Stimulated activated CD8-positive, alpha-beta memory T cell treated with anti-CD3 and anti-CD28 coated beads, Interleukin-2, amount 100 ng/mL, for 1 hour (primary cell): ENCODE measurements at places on chromosomes 4 and X.

DNA sequence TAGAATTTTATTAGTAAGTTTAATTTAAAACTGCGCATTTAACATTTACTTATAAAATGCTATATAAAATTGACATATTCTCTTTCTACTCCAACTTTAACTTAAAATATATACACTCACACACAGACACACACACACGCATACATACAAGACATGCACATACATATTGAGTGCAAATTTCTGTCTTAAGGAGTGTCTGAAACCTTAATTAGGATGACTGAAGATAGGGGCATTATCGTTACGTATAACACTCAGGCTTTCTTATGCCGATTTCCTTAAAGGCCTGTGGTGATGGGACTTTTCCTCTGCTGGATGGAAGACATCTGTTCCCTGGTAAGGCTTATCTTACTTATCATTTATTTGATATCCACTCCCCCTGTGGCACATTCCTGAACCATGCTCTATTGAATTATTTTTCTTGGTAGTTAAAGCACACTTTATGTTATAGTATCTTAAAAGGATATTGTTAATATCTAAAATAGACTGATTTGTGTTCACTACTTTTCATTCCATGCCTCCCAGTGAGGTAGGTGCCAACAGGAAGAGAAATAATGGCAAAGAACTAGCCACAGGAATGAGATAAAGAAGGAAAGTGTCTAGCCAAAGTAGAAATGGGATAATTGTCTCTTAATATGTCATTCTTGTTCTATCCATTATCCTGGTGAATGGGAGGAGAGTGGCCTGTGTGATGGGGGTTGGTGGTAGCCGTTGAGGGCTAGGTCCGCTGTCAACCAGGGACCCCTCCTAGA lies 92.9 kb upstream of the GPRIN3 start:
- DNase-seq = no peak

- no peak for DNase-seq
Observed at GRCh38 chr4:184100297-184100885, 117.3 kb downstream of the ENPP6 start.

DNA sequence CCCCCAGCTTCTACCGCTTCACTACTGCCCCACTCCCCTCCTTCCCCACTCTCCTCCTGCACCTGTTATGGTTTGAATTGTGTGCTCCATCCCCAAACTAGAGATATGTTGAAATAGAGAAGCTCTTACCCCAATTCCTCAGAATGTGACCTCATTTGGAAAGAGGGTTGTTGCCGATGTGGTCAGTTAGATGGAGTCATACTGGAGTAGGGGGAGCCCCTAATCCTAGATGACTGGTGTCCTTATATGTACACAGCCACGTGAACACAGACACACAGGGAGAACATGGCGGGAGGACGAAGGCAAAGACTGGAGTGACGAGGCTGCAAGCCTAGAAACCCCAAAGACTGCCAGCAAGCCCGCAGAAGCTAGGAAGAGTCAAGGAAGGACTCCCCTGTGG lies 84.3 kb downstream of the FHDC1 start:
- no peak for DNase-seq

DNA sequence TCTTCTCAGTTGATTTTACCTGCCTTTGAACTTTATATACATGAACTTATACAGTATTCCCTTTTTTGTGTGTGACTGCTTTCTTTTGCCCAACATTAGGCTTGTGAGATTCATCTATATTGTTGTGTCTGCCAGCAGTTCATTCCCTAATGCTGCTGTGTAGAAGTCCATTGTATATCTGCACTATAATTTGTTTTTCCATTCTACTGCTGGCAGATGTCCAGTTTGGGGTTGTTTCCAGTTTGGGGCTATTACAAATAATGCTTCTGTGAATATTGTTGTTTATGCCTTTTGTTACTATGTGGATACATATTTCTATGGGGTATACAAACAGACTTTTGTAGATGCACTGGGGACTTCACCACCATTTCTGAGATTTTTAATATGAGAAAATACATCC lies 268.4 kb downstream of the DCTD start:
- no peak for DNase-seq

GRCh38 chr4:47830265-47831025 lies 7.4 kb downstream of the CORIN start:
- no peak for DNase-seq

GRCh38 chrX:154439841-154440240 lies 2.9 kb downstream of the GDI1 start:
- DNase-seq = no peak

- no peak for DNase-seq
Observed at GRCh38 chr4:83125738-83126141, 11.2 kb upstream of the PLAC8 start.

- DNase-seq = no peak
Observed at GRCh38 chr4:64192731-64193412, 216.4 kb downstream of the TECRL start.

DNA sequence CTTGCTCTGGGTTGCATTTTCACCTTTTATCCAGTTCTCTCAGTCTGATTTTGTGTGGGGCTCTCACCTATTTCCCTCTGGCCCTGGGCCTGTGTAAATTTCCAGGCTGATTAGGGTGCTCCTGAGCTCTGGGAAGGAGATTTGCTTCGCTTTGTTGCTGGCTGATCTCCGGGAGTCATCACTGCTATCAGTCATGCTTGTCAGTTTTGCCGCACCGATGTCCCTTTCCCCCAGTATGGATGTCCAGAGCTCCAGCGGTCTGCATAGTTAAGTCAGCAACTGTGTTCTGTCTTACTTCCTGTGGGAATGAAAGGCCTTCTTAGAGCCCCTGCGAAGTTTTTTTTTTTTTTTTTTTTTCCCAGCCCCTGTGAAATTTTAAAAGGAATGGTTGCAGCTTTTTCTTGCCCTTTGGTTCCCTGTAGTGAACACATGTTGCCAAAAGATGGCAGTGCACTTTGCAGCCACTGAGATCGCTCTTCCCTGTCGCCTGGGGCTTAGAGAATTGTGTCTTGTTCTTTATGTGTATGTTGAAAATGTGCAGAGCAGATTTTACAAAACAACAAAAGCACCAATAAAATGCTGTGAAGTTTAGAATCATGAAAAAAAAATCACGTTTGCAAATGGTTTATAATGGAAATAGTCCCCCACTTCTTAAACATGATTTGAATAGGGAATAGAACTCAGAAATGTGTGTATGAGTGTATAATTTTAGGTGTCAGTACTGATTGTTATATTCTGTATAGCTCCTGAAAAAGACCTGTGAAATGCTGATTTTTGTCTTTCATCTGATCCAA lies 109.1 kb upstream of the SLC4A4 start:
- no peak for DNase-seq

DNA sequence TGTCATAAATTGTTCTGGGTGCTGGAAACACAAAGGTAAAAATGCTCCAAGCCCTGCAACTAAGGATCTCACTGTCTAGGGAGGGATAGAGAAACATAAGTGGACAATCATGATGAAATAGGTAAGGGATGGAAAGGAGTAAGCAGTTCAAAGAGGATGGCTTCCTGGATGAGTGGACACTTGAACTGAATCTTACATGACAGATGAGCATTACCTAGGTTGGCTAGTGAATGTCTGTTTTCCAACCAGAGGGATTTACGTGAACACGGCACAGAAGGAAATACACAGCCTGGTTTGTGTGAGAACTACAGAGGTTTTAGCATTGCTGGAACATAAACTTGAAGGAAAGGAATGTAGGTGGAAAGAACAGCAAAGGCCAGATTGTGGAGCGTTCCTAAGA lies 150.2 kb upstream of the GALNT7 start:
- no peak for DNase-seq

DNA sequence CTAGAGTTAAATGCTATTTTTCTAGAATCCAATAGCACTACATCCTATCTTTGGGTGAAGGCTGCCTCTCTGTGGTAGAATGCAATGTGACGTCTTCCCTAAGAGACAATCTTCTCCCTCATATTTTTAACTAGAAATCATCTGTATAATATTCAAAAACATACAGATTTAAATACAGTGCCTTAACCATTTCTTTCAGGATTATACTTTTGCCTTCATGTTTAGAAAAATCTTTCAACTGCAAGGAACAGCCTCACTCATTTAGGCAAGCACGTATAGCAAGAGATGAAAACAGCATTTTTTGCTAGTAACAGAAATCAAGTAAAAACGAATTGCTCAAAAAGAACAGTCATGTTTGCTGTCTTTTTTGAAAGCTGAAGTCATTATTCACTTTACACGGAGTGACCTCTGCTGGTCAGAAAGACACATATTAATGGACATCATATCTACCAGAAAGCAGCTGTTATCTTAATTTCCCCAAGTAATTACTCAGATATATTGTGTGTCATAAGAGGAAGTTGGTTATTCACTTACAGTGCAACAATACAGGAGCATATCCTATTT lies 422.3 kb downstream of the STPG2 start:
- DNase-seq = no peak

DNA sequence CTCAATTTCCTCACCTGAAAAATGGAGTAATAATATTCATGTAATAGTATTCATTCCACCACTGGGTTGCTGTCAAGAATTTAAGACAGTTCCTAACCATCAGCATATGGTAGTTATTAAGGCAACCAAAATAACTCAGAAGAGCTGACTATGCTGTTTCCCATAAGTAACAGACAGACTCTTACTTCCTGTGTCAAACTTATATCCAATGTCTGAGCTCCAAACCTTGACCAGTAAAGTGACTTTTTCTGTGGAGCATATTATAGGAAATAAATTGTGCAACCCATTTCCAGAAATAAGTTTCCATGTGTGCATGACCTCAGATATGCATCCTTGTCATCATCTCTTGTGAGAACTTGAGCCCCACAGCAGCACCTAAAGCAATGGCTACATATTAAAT lies 78.8 kb downstream of the HADH start:
- DNase-seq = no peak

DNA sequence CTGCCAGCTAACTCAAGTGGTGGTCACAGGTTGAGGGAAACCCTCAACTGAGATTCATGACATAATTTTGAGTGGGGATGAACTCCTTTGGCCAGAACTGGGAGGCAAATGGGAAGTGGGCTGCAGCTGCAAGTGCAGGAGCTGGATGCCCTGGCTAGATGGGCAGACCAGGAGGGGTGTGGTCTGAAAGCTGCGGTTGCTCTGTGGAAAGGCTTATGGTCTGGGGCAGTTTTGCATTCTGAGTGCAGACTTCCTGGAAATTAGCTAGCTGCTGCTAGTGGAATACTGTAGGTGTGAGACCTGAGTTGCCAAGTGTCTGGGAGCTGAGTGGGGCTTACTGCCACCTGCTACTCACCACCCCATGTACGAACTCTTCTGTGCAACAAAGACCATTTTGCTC lies 52.1 kb upstream of the NAP1L2 start:
- no peak for DNase-seq

DNA sequence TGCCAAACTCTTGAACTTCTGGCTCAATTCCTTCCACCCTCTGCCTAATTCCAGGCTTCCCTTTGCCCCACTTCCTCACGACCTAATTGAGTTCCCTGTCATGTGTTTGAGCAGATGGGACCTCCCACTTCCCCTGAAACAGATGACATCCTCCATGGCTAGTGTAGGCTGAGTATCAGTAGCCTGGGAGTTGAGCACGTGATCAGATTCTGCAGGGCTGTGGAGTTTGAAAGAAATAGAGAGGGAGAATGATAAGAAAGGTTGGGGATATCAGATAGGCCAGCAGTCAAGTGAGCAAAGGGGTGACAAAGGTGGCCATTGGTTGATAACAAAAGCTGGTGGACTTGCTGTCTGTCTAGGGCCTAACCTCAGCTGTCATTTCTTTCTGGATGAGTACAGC lies 18.8 kb upstream of the NWD2 start:
- no peak for DNase-seq

GRCh38 chr4:70372760-70373159 lies 10.2 kb upstream of the SMR3B start:
- DNase-seq = no peak
